PC-9 (cell line): ENCODE measurements at places on chromosomes 2 and 18.

GRCh38 chr2:58562276-58562675 is 321.2 kb upstream of the FANCL start:
- DNase-seq, result no peak

- no peak for DNase-seq
Measured at GRCh38 chr2:237982039-237982725, 15.4 kb downstream of the UBE2F start.

DNA sequence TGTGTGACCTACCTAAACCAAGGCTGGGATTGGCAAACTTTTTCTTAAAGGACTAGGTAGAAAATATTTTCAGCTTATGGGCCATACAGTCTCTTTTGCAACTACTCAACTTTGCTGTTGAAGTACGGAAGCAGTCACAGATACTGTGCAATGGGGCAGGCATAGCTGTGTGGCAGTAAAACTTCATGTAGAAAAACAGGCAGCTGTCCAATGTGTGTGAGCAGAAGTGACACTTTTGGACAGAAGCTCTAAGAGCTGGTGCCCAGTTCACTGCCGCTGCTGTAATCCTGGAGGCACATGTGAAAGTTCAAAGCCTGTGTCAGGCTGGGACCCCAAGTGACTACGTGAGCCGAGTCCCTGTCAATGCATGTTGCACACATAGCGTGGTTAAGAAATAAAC is 46.7 kb downstream of the MAPK4 start:
- DNase-seq, result no peak

- DNase-seq, result no peak
Measured at GRCh38 chr2:144137705-144138428, 382.1 kb downstream of the ZEB2 start.

DNA sequence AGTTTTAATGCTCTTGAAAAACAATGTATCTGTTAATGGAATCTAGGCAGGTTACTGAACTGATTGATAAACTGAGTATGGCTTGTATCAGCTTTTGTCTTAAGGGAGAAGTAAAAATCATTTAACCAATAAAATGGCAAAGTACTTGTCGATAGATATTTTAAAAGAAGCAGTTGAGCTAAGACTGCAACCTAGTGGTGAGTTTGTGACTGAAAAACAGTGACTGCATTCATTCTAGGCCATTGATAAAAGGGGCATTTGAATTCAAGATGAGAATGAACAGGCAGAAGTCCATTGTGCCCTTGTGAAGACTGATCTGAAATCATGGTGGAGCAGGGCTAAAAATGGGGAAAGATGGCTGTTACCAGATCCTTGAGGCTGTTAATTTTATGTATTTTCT is 59.4 kb upstream of the MSTN start:
- DNase-seq, result no peak

GRCh38 chr2:134289225-134289624 is 35.4 kb downstream of the MGAT5 start:
- DNase-seq, result no peak

DNA sequence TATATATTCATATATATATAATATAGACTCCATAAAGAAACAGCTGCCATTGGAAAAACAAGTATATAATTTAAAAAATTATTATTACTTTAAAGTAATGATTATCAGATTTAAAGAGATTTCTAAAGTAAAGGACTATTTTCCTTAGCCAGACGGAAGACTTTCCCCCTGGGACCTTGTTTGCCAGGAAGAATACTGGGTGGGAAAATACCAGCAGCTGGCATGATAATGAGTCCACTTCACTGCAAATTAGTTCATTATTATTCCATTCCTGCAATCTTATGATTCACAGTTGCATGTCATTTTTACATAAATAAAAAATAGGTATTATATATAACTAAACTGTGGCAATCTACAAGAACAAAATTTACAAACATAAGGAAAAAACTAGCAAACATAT is 339.8 kb upstream of the CDH7 start:
- DNase-seq, result no peak

GRCh38 chr2:234989183-234989701 is 37.4 kb downstream of the SH3BP4 start:
- DNase-seq, result peak; percentile 64

DNA sequence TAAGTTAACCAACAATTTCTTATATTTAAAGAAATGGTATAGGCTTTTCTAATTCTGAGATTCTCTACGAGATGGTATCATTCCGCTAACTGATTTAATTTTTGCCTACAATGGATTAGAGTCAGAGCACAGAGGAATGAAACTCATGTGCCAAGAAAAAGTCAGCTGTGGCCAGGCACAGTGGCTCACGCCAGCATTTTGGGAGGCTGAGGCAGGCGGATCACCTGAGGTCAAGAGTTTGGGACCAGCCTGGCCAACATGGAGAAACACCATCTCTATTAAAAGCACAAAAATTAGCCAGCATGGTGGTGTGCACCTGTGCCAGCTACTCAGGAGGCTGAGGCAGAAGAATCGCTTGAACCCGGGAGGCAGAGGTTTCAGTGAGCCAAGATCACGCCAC is 17.0 kb upstream of the TTN start:
- DNase-seq, result no peak
